Myometrial cell (primary cell): ENCODE measurements at places on chromosomes 4 and X. TPM values are rescaled to one million over a fixed set of nuclear protein-coding genes. Genes with fewer than 3 reads are reported as not detected.

The GCNA gene
- 0.53 and 0.58 TPM in 2 replicates for total RNA-seq

The SERPINA7 gene
- not detected in 2 replicates for total RNA-seq

The TLR10 gene
- total RNA-seq: not detected in 2 replicates

The PDCL2 gene
- not detected in 2 replicates for total RNA-seq

The MND1 gene
- 12.7 and 15.4 TPM in 2 replicates for total RNA-seq

The GAGE13 gene
- not detected in 2 replicates for total RNA-seq

The TEX13D gene
- not detected in 2 replicates for total RNA-seq

The RTL9 gene
- 0.18 TPM in 1 of 2 replicates, not detected in the other for total RNA-seq

The TBC1D8B gene
- 8.6 and 12.8 TPM in 2 replicates for total RNA-seq

The BST1 gene
- 4.9 and 8.9 TPM in 2 replicates for total RNA-seq

The SLC25A5 gene
- 407 and 514 TPM in 2 replicates for total RNA-seq

The IL21 gene
- not detected in 2 replicates for total RNA-seq

The SLC9A7 gene
- 11.0 and 17.4 TPM in 2 replicates for total RNA-seq

The GRPEL1 gene
- total RNA-seq: 15.4 and 29.4 TPM in 2 replicates

The MGAT4D gene
- total RNA-seq: not detected in 2 replicates
